ENCODE measurements at places on chromosomes 1 and 21.

- peak; percentile 59 for DNase-seq
These were observed 10.6 kb downstream of the FCMR start for GRCh38 chr1:206911064-206911663.

- no peak for DNase-seq
These were observed 12.6 kb downstream of the PIGP start for GRCh38 chr21:37060296-37060695.

DNA sequence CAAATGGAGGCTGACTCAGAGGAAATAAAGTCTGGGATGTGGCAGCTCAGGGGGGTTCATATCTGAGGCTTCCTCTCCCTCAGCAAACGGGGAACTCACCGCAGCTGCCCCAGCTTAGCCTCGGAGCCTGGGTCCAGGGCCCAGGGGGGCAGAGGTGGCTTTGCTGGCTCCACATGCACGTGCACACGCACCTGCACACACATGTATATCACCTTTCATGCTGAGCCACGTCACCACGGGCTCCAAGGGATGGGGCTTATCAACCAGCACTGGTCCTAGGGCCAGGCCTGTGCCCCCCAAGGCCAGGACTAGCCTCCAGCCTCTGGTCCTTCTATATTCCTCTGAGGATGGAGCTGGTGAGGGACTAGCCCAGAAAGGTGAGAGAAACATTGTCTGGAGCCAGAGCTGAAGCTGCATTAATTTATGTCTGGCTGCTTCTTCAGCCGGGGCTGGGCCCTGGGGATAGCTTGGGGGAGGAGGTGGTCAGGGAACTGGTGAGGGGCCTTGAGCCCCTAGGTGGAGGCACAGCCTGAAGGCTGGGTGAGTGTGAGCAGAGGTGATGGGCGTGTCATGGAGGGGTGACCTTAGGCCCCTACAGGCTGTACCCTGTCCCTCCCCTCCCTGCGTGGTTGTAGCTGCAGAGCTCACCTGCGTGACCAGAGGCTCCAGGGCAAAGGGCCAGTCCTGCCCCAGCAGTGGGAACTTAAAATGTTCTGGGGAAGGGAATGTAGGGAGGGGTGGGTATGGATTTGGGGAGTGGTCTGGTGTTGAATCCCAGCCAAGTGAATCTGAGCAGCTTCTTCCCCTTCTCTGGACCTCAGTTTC lies 520.8 kb downstream of the PTPRU start:
- DNase-seq = peak; percentile 6

GRCh38 chr1:156276966-156277381 lies 5.7 kb downstream of the SMG5 start:
- DNase-seq = no peak

- DNase-seq = no peak
These were observed 12.1 kb upstream of the EPHX4 start for GRCh38 chr1:92017656-92018055.

GRCh38 chr1:15248216-15248615 lies 1.2 kb downstream of the FHAD1 start:
- DNase-seq = no peak

GRCh38 chr1:152408664-152409063 lies 5.4 kb downstream of the CRNN start:
- no peak for DNase-seq

- DNase-seq = no peak
These were observed 6.0 kb upstream of the ARHGEF2 start for GRCh38 chr1:155984341-155984740.

DNA sequence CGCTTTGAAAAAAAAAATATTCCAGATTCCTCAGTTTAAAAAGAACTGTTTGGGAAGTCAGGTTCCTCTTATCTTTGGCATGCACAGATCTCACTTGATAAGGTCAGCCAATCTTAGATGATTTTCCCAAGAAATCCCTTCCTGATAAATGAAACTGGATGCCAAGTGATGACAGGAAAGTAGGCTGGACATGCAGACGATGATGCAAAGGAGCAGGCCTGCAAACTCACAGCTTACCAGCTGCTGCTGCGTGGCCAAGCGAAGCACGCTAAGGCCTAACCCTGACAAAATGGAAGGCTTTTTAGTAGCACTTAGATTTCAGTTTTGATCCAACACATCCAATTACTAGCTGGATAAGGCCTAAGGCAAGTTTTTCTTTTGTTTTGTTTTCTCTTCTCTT lies 10.1 kb downstream of the TADA1 start:
- DNase-seq = no peak

GRCh38 chr1:153880962-153881361 lies 41.8 kb downstream of the GATAD2B start:
- DNase-seq = peak; percentile 12

DNA sequence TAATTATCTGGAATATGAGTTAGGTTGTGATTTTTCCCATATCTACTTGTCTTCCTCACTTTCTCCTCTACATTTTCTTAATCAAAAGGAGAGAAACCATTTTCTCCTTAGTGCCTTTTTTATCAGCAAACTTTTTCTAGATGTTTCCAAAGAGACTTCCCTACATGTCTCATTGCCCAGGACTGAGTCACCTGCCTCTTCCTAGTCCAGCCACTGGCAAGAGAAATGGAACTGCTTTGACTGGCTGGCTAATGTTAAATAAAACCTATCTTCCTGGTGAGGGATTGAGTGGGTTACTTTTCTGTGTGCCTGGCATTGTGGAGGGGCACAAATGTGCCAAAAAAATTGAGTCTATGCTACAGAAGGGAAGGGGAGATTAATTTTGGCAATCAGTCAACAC lies 52.1 kb upstream of the CD5L start:
- no peak for DNase-seq

DNA sequence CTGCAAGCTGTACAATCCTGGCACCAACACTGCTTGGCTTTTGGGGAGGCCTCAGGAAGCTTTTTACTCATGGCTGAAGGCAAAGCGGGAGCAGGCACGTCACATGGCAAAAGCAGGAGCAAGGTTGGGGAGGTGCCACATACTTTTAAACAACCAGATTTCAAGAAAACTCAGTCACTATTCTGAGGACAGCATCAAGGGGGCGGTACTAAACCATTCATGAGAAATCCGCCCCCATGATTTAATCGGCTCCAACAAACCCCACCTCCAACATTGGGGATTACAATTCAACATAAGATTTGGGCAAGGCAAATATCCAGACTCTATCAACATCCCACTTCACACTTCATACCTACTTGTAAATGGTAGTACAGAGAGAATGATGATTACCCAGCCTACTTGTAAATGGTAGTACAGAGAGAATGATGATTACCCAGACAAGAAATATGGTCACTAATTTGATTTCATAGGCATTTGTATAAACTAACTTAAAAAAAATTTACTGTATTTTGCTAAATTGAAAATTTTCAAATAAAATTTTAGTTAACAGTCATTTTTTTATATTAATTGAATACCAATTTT lies 24.9 kb downstream of the ATP5PF start:
- DNase-seq = no peak

All from memory B cell (primary cell).